ENCODE measurements at places on chromosomes 2 and 18.

GRCh38 chr2:181738074-181738473, 57.8 kb upstream of the NEUROD1 start:
- DNase-seq: no peak

GRCh38 chr2:43207553-43208300, 18.7 kb downstream of the ZFP36L2 start:
- no peak for DNase-seq

DNA sequence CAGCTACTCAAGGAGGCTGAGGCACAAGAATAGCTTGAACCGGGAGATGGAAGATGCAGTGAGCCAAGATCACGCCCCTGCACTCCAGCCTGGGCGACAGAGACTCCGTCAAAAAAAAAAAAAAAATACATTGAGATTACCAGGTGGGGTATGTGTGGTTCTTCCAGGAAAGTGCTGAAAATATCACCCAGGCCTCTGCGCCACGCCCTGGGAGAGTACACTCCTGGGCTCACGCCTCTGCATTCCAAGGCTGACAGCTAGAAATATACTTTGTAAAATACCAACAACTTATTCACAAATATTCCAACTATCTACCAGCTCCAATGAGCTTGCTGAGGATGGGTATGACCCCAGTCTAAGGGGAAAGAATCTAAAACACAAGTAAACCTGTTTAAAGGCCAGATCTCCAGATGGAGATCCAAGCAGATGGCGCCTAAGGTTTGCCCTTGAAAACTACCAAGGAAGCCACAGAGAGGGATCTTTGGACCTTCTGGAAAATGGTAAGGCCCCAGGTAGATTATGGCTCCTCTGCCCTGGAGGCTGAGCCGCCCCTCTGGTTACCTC, 21.6 kb upstream of the B3GNT7 start:
- no peak for DNase-seq

GRCh38 chr2:126761981-126762878, 106.3 kb downstream of the GYPC start:
- no peak for DNase-seq

GRCh38 chr2:95273566-95274290, 521 bp upstream of the PROM2 start:
- DNase-seq: no peak

- DNase-seq: no peak
Measured at GRCh38 chr18:35513181-35513936, 15.6 kb upstream of the INO80C start.

DNA sequence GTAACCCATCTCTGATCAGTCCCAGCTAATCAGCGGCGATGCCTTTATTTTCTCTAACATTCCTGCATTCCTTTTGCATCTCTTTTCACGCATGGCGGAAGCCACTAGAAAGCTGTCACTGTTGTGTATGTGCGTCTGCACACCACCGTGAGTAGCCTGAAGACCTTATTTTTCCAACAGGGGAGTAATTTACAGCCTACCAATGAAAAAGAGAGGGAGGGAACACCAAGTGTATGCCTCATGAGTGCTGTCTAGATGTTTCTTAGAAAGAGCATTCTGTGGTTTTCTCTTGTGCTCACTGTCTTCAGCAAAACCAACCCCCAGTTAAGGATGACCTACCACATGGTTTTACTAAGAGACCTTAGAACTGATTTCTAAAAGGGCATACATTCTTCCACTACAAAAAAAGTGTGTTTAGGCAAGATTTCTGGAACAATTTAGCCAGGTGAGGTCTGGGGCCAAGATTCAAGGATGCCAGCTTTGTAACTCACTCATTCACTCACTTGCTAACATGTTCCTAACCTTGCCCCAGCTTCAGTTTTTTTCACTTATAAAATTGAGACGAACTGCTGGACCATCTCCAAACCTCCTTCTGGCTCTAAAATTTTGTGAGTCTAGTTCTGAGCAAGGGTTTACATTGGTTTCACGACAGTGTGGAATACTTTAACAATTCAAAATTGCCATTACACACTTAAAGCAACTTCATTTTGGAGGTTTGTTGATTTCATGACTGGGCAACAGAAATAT, 51.4 kb downstream of the BCL2 start:
- no peak for DNase-seq

- no peak for DNase-seq
Measured at GRCh38 chr18:75625966-75626365, 198.5 kb upstream of the SMIM21 start.

- DNase-seq: no peak
Measured at GRCh38 chr2:11370377-11371091, 26.1 kb upstream of the ROCK2 start.

- no peak for DNase-seq
Measured at GRCh38 chr2:238106698-238107524, 6.8 kb downstream of the ESPNL start.

DNA sequence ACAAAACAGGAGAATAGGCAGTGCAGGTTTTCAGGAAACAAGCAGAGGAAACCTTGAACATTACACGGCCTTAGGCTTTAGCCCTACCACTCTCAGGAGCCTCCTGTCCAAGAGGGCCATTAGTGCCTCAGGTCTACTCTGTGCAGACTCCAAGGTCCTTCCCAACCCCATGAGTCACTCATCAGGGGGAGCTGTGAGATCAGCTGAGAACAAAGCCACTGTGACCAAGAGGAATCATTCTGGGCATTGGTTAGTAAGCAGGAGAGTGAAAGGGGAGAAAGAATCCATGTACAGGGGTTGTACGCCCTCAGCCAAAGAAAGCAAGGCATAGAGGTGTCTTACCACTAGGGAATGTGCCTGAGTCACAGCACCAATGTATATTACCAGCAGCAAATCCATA, 680.3 kb downstream of the DPP10 start:
- DNase-seq: no peak

DNA sequence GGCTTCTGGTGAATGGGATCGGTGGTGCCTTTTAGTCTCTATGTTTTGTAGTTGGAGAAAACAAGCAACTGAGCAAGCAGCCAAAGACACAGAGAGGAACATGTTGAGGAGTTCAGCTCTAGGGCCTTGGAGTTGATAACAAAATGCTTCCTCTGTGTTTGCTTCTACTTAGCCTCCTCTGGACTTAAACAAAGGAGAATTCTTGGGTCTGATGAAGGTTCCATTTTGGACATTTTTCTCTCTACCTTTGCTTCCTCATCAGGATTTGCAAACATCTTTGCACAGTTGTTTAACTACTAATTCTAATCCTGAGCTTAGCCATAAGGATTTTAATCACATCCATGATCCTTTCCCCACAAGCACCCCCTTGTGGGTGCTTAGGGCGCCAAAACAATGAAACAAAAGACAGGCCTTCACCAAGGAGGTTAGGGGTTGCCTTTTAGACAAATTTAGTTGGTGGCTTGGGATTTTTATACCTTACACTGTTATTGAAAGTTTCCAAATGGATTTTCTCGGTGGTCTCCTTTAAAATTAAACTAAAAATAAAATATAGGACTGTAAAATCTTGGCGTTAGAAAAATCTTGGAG, 148.5 kb upstream of the SATB2 start:
- DNase-seq: no peak

DNA sequence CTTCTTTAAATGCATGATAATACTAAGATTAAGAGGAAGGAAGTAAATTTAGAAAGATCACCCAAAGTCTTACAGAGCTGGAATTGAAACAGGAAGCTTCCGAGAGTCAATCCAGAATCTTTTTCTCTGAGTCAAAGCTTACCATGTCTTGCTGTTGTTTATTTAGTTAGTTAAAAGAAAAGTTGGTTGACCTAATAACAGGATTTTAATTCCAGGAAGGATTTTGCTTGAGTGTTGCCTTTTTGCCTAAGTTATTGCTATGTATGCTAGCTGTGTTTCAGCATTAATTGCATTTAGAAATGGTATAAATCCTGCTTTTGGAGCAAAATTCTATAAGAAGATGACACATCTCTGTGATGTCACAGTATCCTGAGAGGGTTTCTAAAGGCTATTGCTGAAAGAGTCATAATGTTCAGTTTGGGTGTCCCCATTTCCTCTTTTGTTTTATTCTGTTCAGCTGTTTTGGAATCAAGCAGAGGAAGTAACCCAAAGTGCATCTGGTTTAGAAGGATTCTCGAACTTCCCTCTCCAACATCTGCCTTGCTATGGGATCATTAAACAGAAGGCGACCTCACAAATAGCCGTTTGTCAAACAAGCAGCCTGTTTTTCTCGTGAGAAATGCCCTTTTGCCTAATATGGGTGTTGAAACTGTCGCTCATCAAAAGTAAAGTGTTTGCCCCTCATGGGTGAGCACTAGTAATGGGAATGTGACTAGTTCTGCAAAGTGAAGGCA, 271.5 kb upstream of the MMADHC start:
- DNase-seq: no peak

- no peak for DNase-seq
Measured at GRCh38 chr18:3183103-3183717, 36.6 kb downstream of the MYOM1 start.

GRCh38 chr2:145038041-145038525, 518.2 kb upstream of the ZEB2 start:
- no peak for DNase-seq

DNA sequence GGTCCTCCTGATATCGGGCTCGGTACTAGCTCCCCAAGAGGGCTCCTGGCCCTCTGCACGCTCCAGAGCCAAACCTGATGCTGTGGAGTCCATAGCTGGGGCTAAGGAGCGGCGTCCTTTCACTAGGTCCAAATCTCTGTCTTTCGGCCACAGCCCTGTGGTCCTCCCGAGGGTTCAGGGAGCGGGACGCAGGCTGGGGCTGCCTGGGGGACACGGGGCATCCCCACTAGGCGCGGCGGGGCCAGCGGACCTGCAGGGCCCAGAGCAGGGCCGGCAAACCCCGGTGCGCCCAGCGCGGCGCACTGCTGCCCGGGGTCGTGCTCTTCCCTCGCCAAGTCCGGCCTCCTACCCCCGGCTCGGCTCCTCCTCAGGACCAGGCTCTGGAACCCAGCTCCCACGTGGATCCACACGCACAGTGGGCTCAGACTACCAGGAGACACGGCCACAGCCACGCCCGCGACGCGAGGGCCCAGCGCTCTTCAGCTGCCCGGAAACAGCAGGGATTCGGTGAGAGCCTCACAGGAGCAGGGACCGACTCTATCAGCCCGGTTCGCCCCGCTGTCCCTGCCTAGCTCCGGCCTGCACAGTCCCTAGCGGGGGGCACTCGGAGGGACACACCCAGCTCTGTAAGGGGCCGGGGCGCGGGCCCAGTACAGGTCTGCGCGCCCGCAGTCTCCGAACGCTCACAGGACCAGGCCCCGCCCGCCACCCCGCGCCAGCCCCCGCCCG, 593 bp downstream of the ZNF514 start:
- DNase-seq: no peak

- DNase-seq: no peak
Measured at GRCh38 chr2:136069773-136070172, 48.2 kb downstream of the CXCR4 start.

DNA sequence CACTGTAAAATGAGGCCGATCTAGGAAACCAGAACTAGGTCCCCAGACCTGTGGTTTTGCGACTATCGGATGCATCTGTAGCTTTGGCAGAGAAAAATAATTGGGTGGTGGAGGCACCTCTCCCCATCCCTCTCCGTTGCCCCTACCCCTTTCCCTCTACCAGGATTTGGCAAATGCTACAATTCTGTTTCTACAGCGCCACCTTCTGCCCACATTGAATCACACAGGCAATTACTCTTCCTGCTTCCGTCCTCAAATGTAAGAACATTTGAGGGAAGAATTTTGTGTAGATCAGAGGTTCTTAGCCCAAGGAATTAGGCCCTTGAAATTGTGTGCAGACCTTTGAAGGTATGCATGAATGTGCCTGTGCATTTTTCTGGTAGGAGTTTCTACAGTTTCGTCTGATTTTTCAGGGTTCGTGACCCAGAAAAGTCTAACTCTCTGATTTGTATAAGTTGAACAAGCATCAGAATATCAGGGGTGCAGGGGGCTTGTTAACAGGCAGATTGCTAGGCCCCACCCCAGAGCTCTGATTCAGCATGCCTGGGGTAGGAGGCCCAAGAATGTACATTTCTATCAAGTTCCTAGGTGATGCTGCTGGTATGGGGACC, 11.2 kb downstream of the ATP6V1B1 start:
- no peak for DNase-seq

DNA sequence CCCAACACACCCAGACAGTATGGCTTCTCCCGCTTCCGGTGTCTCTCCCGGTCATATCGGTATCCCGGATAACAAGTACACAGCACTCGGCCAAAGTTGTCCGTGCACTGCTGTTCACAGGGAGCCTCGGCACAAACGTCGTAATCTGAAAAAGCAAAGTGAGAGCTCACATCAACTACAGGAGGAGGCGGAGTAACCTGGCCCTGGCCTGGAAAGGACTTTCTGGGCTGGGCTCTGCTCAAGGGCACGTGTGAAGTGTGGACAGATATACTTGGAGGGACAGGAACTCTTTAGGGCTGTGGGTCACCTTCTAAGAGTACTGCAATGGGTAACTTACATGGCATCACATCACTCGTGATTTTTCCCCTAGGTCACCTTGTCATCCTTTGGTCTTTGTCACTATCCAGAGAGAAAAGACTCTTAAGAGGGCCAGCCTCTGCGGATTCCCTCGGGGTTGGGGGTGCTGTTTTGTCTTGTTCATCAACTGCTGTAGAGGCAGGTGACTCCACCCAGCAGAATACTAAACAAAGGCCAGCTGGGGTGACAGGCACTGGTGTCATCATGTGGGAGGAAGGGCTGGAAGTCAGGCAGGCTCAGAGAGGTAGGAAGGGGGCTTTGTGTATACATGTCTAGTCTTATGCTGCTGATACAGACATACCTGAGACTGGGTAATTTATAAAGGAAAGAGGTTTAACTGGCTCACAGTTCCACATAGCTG, 110.6 kb upstream of the LMAN1 start:
- DNase-seq: no peak

DNA sequence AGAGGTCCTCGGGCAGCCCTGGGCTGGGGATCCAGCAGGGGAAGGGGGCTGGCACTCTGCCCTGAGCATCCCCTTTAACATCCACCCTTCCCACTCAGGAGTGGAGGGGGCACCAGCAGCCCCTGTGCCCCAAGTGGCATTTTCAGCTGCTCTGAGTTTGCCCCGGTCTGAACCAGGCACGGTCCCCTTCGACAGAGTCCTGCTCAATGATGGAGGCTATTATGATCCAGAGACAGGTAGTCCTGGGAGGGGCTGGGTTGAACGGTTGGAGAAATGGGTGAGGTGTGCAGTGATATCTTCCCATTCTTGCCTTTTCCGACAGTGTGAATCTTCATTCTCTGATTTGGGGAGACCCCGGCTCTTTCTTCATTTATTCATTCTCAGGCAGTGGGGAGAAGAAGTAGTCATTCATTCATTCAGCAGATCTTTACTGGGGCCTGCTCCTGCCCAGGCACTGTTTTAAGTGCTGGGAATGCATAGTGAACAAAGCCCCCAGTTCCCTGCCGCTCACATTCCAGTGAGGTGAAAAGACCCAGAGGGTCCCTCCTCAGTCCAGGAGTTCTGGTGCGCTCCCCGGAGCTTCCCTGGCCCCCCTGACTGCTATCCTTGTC, 1.4 kb upstream of the KHK start:
- no peak for DNase-seq

Data from thoracic aorta (tissue), 2 donors.